ENCODE measurements at places on chromosomes 7 and 10.

GRCh38 chr10:24821986-24822385, 98.3 kb upstream of the ARHGAP21 start:
- DNase-seq, result no peak

GRCh38 chr7:47942132-47942531, 6.1 kb downstream of the PKD1L1 start:
- DNase-seq, result no peak

GRCh38 chr10:84348447-84348846, 20.1 kb downstream of the CCSER2 start:
- DNase-seq, result no peak

DNA sequence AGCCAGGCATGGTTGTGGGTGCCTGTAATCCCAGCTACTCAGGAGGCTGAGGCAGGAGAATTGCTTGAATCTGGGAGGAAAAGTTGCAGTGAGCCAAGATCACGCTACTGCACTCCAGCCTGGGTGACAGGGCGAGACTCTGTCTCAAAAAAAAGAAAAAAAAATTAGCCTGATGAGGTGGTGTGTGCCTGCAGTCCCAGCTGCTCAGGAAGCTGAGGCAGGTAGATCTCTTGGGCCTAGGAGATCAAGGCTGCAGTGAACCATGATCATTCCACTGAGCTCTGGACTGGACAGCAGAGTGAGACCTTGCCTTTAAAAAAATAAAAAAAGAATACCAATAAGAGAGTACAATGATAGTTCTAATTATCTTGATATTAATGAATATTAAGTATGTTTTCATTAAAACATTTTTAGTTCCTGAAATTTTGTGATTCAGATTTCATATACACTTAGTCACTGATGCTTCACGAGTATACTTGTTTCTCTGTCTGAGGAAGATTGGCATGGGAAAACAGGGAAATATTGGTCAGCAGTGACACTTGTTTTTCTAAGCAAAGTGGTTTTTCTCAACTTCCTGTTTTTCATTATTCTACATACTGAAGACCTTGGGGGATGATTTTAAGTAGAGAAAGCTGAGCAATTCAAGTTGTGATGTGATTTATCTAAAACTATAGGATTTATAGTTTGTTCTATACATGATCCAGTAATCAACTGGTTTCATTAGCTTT, 76.8 kb downstream of the ADK start:
- DNase-seq, result no peak

GRCh38 chr10:125838802-125839575, 15.6 kb downstream of the BCCIP start:
- DNase-seq, result no peak

DNA sequence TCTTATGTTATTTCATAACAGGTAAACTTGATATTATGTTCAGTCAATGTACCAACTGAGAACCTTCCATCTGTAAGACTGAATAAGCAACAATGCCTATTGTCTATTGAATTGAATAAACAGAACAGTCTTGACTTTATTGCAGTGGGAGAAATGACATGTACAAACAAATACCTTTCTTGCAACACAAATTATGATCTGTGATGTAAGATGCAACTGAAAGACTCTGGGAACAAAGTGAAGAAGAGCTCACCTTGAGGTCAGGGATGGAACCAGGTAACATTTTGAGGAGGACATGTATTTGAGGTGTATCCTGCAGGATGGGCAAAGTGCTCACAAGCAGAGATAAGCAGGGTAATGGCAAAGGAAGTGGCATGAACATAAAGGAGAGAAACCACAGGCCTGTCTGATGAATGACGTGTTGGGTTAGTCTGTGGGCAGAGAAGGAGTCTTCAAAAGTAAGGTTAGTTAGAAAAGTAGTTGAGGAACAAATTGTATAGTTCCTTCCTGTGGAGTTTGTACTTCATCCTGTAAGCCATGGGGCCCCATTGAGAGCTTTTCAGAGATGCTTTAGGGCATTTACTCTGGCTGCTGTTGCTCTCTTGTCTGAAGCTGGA, 9.5 kb downstream of the PNLIPRP3 start:
- no peak for DNase-seq

DNA sequence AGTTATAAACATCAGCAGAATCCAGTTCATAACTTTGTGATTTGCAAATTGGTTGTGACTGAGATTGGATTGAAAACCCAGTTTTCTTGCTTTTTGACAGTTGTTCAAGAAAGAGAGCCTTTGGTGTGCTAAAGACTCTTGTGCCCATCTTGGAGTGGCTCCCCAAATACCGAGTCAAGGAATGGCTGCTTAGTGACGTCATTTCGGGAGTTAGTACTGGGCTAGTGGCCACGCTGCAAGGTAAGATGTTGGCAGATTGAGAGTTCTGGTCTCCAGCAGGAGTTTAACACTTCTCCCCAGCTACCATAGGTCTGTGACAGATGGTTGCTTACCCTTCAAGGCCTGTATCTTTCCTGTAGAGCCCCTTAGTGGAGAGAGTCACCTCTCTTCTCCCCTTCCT, 2.6 kb downstream of the SLC26A4 start:
- no peak for DNase-seq

GRCh38 chr7:116977172-116977571, 23.9 kb downstream of the ST7 start:
- no peak for DNase-seq

GRCh38 chr10:76719006-76719405, 918.6 kb downstream of the KCNMA1 start:
- DNase-seq, result no peak

- DNase-seq, result no peak
Observed at GRCh38 chr10:132631338-132631735, 93.8 kb downstream of the INPP5A start.

GRCh38 chr10:102919992-102920739, 2.1 kb downstream of the CNNM2 start:
- no peak for DNase-seq

DNA sequence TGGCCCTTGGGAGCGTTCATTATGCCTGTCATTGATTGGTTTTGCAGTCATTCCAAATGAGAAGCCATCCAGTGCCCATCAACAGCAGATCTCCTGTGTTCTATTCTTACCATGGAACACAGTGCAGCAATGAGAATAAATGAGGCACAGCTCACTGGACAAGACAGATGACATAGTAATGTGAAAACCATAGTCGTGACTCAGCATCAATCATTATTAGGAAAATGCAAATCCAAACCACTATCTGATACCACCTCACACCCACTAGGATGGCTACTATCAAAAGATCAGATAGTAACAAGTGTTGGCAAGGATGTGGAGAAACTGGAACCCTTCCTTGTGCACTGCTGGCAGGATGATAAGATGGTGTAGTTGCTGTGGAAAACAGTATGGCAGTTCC, 144.7 kb downstream of the ARHGAP22 start:
- DNase-seq, result no peak

DNA sequence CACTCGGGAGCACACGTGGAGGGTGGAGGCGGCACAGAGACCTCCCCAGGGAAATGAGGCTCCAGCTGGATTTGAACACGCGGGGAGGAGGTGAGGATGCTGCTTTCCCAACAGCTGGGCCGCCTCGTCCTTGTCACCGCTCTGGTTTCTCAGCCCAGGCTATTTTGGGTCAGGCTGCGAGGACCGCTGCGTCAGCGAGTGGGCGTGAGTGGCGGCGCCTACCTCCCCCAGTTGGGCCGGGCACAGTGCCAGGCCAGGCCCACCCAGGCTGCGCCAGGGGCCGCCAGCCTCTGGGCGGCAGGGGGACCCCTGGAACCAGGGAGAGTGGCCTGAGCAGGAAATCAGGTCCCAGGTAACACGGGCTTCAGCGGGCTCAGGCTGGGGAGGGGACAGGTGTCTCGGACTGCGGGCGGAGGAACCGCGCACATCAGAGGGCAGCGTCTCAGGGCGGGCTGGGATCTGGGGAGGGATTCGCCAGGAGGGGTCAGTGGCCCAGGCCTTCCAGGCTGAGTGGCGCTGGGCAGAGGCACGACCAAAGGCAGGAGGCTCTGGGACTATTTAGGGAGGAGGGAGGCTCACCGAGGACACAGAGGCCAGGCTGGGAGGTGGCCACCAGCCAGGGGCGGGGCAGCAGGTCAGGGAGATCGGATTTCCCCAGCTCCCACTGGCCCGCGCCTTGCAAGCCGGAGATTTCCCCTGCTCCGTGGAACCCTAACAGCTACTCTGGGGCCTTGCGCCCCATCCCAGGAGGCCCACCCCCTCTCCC, 125.2 kb upstream of the RET start:
- DNase-seq, result no peak

- no peak for DNase-seq
Observed at GRCh38 chr10:103316087-103316486, 34.9 kb downstream of the PCGF6 start.

DNA sequence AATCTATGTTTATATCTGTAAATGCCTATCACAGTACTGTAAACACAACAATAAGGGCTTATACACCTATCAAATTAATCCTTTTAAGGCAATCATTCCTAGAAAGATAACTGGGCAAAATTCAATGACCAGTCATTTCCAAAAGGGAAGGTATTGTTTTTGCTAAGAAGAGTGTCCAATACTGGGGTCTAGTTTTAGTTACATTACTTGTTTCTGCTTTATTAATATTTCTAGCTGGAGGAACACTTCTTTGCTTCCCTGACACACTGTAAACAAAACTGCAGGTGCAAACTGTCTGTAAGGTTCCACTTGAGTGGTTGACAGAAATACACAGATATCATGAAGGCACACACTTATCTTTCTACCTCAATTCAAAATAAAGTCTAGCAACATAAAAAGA, 84.2 kb upstream of the FAM133B start:
- no peak for DNase-seq

DNA sequence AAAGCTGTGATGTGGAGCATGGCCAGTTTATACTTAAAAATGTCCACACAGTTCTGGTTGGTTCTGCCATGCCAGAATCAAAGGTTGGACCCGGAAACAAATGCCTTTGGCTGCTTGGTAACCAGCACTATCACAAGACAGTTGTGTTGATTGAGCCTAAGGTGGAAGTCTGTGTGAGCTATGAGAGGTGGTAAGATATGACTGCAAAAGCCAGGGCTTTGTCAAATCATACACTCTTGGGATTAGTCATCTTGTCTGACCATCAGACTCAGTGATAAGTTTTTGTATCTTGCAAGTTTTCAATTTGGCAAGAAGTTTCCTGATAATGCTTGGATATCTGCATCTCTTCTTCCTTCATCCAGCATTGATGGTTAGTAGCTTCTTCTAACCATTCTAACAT, 35.5 kb downstream of the GPR141 start:
- DNase-seq, result no peak

GRCh38 chr7:27224983-27225934, 17.3 kb upstream of the EVX1 start:
- DNase-seq, result no peak
